ENCODE measurements at places on chromosomes 7 and 10.

GRCh38 chr7:139036901-139037300 is 1.1 kb upstream of the ZC3HAV1L start:
- DNase-seq = no peak

DNA sequence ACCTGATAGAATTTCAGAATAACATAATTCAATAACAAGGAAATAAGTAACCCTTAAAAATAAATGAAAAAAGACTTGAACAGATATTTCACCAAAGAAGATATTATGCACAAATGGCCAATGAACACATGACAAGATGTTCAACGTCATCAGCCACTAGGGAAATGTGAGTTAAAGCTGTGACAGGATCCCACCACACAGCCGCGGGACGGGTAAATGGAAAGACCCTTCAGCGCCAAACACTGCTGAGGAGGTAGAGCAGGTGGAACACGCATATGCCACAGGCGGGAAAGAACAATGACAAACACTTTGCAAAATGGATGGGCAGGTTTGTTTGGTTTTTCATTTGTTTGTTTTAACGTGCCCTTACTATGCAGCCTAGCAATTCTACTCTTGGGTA is 86.1 kb upstream of the RNF32 start:
- DNase-seq = no peak

- no peak for DNase-seq
Measured at GRCh38 chr7:3029138-3029537, 14.5 kb downstream of the CARD11 start.

- DNase-seq = no peak
Measured at GRCh38 chr7:156038345-156038744, 226.1 kb upstream of the SHH start.

DNA sequence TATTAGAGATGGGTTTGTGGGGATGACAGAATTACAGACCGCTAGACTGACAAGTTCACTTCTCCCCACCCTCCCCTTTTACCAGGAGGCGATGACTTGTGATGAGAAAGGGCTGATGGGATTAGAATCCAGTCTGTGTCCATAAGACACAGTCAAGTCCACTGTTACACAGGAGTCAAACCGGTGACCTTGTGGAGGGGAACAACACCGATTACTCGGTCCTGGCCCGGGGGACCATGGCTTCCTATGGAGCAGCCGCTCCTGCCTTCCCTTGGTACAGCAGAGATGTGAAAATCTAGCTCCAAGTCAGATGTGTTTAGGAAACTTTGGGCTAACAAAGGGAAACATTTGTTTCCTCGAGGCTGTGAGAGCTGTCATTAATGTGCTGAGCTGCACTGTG is 105.5 kb downstream of the ACTR3B start:
- no peak for DNase-seq

DNA sequence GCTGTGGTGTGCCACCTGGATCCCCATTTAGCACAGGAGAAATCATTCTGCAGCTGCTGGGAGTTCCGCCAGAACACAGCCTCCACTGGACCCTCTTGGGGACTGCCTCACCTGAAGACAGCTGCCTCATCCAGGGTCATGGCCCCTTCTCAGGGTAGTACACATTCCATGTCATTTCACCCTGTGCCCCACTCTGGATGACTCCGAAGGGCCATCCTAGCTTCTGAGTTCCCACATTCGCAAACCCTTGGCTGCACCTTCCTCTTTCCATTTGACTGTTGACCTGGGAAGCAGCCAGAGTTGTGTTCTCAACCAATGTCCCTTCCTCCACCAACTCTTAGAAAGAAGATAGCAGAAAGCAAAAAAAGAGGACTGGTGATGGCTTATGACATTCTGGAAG is 125.6 kb upstream of the TBX20 start:
- DNase-seq = no peak

DNA sequence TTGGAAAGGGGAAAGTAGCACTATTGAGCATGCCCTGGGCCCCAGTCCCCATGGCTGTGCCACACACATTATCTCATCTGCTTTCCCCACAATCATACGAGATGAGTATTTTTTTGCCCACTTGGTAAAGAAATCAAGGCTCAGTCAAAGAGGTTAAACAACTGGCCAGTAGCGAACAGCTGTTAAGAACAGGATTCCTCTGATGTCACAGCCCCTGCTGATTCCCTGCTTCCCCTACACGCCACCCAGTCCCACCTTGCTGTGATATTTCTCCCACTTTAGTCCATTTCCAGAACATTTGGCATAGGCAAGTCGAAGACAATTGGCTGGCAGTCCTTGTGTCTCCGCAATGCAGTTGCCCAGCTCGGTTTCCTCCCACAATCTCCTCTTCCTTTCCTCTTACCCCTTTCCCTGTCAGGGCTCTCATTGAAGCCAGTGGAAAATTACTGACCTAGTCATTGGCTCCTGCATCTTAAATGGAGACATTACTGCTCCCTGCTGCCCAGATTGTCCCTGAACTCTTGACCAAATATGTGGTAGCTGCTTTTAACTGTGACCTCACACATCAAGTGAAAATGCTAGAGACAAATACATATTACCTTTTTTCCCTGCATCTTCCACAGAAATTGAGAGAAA is 56.5 kb upstream of the EEPD1 start:
- DNase-seq = no peak

Data from right kidney (tissue), 9 donors.